ENCODE measurements at places on chromosomes 3 and 15.

GRCh38 chr15:45429941-45430792 lies 51.8 kb upstream of the GATM start:
- peak; percentile 91 for DNase-seq

DNA sequence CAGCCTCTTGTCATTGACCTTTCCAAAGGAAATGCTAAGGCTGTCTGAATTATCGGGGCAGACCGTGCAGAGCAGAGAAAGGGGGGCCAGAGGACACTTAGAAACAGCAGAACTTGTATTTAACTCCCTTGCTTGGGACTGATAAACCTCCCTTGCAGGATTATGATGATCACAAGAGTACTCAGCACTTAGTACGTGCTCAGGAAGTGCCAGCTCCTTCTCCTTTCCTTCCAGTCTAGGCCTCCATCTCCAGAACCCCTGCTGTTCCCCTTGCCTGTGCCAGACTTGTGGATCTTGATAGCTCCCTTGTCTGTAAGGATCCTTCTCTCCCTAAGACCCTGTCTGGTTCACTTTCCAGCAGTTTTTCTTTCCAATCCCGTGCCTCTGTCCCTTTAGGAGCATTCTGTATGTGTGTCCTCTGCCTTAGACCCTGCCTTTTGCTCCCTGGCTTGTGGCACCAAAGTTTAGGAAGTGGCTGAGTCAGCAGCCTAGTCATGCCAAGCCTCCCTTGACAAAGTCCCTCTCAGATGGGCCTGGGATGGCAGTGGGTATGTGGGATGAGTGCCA lies 747 bp downstream of the SORD start:
- no peak for DNase-seq

- no peak for DNase-seq
Observed at GRCh38 chr3:43765521-43765971, 74.8 kb downstream of the ABHD5 start.

DNA sequence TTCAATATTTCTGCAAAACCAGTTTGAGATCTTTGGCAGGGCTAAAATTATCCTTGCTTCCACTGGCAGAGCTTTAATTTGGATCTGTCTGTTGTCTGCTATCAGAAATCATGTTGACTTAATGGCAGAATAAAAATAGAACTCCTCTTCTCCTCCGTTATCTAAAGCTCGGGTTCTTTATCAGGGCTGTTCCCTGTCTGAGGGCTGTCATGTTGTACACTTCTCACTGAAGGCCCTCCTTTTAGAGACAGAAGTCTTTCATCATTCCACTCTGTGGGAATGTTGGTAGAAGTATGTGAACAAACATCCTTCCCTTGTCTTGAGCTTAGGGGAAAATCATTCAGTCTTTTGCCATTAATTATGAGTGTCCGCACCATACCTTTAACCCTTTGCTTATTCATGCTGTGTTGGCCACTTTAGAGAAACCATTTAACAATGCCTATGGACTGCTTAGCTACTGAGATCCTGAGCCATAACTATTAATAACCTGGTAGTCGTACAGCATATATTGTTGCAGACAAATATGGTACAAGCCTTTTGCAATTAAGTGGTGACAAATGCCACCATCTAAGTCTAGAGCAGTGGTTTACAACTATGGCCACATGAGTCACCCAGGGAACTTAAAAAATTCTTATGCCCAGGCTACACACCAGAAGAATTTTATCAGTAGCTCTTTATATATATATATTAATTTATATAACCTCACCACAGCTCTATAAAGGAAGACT lies 226.0 kb upstream of the TPM1 start:
- DNase-seq, result no peak

- no peak for DNase-seq
Observed at GRCh38 chr15:89629829-89630228, 25.4 kb downstream of the KIF7 start.

- no peak for DNase-seq
Observed at GRCh38 chr3:117435506-117435905, 725.9 kb downstream of the TUSC7 start.

- DNase-seq, result no peak
Observed at GRCh38 chr3:189911001-189911400, 209.7 kb downstream of the P3H2 start.

DNA sequence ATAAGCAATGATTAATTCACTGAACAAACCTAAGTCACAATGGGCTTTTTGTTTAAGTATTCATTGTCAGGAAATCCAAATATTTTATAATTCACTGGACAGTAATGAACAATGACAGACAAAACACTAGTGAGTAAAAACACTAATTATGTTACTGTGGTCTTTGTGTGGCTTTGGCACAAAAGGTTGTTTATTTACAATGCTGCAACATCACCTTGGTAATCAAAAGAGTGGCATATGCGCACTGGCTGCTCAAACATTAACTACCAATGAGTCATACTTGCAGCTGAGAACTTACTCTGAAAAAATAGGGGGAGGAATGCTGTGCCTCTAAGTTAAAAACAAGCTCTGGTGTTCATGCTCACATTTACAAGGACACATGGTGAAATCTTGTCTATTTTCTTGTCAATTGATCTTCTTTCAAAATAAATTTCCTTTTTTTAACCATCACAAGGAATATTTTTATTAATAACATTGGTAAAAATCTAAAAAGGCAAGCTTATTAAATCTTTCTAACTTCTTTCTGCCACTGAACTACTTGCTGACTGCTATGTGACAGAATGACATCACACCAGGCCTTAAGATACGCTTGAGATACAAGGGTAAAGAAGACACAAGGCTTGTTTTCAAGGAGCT lies 85.2 kb upstream of the PPIB start:
- no peak for DNase-seq

GRCh38 chr3:138938056-138938876 lies 8.7 kb downstream of the FOXL2 start:
- no peak for DNase-seq

DNA sequence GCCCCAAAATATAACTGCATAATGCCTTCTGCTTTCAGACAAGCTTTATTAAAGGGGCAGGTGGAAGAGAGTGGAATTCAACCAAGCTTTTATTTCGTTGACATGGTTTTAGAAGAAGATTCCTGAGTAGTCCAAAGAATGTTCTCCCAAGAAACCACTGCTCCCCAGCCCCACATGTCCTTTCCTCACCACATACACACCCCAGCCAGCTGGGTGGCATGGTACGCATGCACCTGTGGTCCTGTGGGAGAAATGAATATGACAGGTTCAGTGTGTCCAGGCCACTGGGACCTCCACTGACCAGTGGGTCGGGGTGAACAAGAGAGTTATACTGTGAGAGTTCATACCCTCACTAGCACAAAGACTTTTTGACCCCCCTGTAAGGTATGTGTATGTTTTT lies 30.2 kb downstream of the ARID3B start:
- DNase-seq, result no peak

Data from stimulated activated CD4-positive, alpha-beta T cell treated with anti-CD3 and anti-CD28 coated beads, Interleukin-1b, Interleukin-23, amount 100 ng/mL, for 4 hours (primary cell).